ENCODE measurements at places on chromosomes 7 and 10.

DNA sequence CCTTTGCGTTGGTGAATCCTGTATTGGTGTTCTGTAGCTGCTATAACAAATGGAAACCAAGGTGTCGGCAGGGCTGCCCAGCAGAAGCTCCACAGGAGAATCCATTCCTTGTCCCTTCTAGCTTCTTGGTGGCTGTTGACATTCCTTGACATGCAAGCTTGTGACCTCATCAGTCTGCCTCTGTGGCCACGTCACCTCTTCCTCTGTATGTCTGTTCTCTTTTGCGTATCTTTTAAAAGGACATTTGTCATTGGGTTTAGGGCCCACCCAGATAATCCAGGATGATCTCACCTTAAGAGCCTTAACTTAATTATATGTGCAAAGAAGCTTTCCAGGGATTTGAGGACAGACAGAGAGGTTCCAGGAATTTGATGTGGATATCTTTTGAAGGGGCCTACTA is 15.3 kb upstream of the ZCCHC24 start:
- no peak for DNase-seq

DNA sequence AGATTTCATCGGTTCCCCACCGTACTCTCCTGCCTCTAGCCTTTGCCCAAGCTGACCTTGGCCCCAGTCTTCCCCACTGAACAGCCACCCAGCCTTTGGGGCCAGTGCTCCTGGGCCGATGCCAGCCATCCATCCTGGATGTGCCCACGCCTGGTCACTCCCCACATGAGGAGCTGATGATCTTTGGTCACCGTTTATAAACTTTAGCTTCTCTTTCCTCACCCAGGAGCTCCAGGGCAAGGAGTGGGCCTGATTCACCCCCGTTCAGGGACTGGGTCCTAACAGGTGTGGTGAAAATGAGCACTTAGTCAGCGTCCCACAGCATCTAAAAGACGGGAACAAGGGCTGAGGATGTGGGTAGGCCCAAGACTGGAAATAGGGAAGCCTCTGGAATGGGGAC is 22.9 kb downstream of the GTF2IRD1 start:
- DNase-seq, result peak; percentile 10

GRCh38 chr7:81075150-81075549 is 156.3 kb upstream of the SEMA3C start:
- peak; percentile 24 for DNase-seq

DNA sequence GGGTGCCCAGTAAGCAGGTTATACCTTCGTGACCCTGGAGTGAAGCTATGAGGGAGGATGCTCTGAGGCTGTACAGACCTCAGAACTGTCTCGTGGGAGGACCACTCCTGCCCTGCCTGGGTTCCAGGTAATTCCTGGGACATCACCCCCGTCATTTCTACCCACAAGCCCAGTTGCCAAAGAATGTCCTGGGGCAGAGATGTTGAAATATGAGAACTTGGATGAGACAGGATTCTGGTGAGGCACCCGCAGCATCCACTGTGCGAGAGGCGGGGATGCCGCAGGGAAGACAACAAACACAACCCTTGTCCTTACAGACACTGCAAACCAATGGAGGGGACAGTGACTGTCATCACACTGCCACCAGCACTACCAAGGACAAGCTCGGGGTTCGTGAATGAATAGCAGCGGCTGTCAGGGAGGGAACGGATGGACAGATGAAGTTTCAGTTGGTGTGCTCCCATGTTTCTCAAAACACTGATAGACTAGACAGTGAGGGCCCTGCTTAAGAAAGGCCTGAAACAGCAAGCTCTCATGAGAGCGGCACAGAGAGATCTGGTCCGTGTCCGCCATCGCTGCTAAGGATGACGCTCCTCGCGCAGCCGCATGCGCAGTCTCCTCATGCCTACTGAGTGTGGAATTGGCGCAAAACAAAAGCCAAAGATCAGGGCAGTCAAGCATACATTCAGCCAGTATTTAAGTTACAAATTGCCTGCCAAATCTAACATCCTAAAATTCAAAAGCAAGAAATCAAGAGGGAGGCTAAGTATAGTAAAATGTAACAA is 82.0 kb upstream of the RHEB start:
- DNase-seq, result peak; percentile 29

DNA sequence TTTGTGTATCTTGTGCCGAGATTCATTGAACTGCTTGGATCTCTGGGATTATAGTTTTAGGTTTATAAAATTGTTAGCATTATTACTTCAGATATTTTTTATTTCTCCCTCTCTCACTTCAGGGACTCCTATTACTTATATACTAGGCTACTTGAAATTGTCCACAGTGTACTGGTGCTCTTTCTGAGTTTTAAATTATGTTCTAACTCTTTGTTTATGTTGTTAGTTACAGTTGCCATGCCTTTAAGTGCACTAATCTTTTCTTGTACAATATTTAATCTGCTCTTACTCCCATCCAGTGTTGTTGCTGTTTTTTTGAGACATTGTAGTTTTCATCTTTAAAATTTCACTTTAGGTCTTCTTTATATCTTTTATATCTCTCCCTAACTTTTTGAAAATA is 13.1 kb downstream of the PLEKHS1 start:
- no peak for DNase-seq

- DNase-seq, result no peak
Observed at GRCh38 chr7:43750016-43750887, 8.2 kb upstream of the BLVRA start.

DNA sequence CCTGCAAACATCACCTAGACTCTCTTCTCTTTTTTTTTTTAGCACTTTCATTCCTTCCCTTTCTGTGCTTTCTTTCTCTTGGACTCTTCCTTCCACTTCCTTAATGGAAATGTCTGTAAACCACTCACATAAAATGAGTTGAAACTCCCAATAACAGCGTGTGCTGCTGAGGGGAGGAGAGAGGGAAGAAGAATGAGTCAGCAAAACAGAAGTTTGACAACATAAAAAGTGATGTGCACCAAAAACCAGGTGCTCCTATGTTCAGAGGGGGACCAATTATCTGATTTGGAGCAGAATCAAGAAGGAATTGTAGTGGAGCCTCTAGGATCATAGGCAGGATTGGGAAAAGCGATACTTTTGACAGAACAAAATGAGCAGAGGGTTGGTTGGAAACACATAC is 712.1 kb upstream of the IGFBP3 start:
- DNase-seq, result no peak

- no peak for DNase-seq
Observed at GRCh38 chr10:8316284-8316683, 261.8 kb downstream of the GATA3 start.

GRCh38 chr10:57955076-57955475 is 312.6 kb downstream of the IPMK start:
- peak; percentile 31 for DNase-seq

DNA sequence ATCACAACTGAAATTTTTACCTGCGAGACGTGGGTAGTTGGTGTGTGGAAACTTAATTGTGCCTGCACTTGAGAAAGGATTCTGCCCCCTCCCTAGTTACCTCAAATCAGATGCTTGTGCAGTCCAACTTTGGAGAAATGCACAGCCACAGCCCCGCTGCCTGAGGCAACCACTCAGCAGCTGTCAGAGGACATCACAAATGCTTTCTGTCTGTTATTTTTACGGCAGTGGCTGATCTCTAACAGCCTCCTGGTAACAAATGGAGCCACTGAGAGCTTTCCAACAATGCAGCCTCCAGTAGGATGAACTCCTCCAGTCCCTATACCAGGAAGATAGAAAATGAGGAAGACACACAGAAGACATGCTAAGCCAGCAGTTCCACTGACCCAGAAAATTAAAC is 712.2 kb upstream of the GHITM start:
- no peak for DNase-seq

GRCh38 chr10:55476129-55476528 is 675.1 kb upstream of the PCDH15 start:
- no peak for DNase-seq

DNA sequence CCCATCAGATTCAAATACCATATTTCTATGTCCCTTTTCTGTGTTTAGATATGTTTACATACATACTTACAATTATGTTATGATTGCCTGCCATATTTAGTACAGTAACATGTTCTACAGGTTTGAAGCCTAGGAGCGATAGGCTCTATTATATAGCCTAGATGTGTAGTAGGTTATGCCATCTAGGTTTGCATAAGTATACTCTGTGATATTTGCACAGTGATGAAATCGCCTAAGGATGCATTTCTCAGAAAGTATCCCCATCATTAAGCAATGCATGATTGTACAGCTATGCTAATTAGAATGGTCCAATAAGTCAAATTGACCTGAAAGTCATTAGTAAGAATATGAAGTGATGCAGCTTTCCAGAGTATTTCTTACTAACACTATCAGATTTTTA is 1171.7 kb upstream of the LRRTM3 start:
- no peak for DNase-seq

- DNase-seq, result no peak
Observed at GRCh38 chr7:24436131-24436920, 136.9 kb upstream of the PALS2 start.

DNA sequence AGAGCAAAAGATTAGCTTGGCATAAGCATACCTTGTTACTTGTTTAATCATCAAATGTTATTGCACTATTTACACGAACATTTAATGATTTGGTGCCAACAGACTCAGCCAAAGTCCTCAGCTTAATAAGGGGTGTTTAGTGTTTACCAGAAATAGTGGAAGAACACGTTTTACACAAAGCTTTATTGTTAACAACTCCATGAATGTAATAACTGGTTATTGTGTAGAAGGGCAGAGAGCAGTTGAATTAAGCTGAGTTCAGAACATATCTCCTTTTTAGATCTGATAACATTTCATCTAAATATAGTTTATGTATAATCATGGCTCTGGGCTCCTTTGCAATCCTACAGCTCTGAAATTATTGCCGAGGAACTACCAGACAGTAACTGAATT is 99.1 kb downstream of the CABCOCO1 start:
- DNase-seq, result no peak

DNA sequence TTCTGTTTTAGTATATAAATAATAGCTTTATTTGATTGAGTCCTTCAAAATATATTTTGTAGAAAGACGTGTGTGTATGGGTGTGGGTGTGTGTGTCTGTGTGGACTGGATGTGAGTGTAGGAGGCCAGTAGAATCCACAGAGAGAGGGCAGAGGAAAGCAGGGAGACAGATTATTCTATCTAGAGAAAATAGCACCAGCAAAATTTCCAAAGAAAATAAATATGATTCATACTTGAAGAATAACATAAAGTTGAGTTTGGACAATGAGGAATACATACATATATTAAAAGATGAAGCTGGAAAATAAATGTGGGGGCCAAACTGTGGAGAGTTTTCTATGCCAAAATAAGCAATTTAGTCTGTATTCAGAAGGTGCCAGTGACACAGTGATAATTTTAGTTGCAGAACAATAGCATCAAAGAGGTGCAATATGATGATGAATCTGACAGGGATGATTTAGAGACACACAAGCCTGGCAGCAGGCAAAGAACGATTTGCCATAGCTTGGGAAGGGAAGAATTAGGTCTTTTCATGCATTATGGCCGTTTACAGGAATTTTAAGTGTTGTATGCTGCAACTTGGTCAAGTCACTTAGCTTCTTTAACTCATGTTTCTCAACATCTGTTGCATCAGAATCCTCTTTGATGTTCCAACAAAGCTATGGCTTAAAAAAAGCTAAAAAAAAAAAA is 121.3 kb downstream of the SEMA3A start:
- DNase-seq, result no peak

- no peak for DNase-seq
Observed at GRCh38 chr10:46068117-46068516, 22.0 kb upstream of the MSMB start.

DNA sequence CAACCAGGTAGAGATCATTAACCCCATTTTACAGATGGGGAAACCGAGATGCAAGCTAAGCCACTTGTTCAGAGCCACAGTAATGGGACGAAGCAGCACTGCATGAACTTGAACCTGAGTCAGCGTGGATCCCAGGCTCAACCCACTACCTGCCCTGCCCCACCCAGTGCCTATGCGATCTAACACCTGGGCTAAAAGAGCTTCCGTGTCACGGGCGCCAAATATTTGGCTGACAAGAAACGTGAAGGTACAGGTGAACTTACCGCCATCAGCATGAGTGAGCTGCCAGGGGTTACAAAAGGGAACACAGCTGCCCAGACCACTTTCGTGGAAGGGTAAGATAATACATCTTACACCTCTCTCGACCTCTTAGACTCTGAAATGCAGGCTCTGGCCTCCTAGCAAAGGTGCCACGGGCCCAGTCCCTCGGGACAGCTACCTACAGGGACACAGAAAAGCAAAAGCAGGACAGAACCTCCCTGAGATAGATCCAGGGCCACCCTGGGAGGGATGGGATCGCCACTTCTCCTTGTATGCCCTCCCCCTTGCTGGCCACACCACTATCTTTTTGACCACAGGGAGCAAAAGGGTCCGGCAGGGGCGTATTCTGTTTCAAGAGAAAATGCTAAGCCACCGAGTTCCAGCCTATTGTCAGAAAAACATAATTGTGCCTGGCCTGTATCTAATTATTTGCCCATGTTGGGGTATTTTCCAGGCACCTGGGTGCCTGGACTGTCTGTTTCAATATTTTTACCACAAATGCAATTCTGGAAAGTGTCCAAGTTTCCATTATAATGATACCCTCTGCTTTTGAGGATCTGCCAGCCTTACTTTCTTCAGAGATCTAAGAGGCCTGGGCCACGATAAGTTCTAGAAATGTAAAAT is 6.4 kb downstream of the CHST15 start:
- no peak for DNase-seq

GRCh38 chr7:13989126-13989948 is at the start of gene ETV1:
TSS of gene ETV1 (minus strand) at chr7:13989666. CDS start at chr7:13989052, 614 bp downstream.
- peak; percentile 87 for DNase-seq

DNA sequence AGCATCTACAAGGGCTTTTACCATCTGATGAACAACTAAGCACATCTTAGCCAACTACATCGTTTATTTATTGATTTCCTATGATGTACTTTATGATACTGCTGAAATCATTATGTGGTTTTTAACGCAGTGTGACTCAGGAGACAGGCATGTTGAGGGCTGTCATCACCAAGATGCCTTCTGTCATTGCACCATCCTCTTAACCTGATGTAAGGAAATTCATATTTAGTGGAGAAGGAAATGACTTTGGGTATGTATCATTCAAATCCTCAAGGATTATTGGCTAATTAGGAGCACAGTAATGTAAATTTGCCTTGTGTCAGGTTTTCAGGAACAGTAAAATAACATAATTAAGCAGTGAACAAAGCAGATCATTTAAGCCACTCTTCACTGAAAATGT is 138.5 kb upstream of the MGMT start:
- peak; percentile 10 for DNase-seq

GRCh38 chr7:19284136-19284535 is 138.9 kb upstream of the FERD3L start:
- DNase-seq, result no peak

GRCh38 chr7:137873979-137874777 is 27.4 kb upstream of the DGKI start:
- DNase-seq, result peak; percentile 88

DNA sequence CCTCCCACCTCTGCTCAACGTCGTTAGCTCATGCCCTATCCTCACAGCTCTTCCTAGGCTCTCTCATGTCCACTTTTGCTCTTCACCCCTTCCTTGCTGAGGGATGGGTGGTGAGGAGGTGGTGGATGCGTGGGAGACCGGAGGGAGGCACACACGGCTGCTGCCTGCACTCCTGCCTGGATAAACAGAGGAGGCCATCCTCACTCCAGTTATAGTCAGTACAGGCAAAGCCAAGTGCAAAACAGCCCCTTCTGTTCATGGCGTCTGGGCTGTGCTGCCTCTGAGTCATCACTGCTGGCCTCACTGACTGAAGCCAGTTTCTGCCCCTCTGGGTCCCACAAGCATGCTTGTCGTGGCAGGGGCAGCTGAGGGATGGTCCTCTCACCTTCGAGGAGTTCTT is 31.9 kb upstream of the LRRC4 start:
- no peak for DNase-seq

All from ELR (cell line).